ENCODE measurements at places on chromosomes 4 and X.

- DNase-seq: no peak
These were observed 147.6 kb upstream of the BMPR1B start for GRCh38 chr4:94610145-94610544.

GRCh38 chr4:151250706-151251105 is 26.3 kb upstream of the PRSS48 start:
- no peak for DNase-seq

GRCh38 chrX:106649523-106650428 is 38.0 kb downstream of the RADX start:
- no peak for DNase-seq

DNA sequence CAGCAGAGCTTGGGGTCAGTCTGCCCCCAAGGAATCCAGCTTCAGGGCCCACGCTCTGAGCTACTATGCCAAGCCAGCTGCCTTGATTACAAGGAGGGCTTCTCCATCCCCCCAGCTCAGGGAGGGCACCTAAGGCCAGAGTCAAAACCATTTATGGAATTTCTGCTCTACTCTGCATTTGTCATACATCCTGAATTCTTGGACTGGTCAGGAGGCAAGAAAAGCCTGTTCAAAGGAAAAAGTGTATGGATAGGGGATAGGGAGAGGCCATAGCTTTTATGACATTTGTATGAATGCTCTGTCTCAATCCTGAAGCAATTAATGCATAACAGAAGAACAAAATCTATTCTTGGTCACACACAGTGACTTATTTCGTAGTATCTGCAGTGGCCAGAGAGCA is 32.2 kb downstream of the EDNRA start:
- DNase-seq: no peak

GRCh38 chr4:170386971-170387370 is 297.2 kb upstream of the AADAT start:
- DNase-seq: no peak

DNA sequence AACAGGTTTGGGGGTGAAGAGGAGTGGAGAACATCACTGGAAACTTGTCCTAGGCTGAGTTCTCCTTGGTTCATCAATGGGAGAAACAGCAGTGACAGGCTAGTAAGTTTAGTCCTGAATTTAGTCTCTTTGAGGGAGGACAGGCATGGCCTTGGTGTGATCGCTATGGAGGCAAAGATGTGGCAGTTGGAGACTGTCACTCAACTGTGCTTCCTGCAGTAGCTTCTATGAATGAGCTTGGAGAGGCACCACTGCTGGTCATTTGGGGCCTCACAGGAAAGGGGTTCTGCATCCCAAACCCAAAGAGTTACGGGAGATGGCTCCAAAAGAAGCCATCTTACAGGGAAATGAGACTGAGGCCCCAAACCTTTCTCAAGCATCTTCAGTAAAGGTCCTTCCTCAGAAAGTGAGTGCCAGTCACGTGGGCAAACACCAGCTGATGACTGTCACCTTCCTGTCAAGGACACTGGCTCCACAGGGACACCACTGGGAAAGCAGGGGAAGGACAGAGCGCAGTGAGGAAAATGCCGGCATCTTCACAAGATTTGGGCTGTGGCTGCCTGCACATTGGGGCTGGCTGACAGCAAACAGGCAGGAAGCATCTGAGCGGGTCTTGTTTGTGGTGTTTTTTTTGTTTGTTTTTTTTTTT is 7.2 kb downstream of the MRFAP1 start:
- DNase-seq: no peak

DNA sequence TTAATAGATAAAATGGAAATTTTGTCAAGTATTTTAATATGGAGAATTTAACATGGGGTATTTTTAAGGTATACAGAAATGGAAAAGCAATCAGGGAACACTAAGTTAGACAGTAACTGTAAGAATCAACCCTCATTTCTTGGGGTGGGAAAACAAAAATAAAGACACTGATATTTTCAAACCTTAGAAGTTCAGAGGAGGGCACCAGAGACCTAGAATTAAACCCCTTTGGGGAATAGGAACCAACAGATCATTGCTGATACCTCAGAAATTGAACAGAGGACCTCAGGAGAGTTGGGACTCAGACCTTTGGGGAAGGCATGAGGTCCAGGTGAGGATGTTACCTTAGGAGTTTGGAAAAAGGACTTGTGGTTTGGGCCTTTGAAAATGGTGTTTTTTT is 435.6 kb downstream of the TMA16 start:
- DNase-seq: no peak

GRCh38 chrX:139823806-139824205 is 109.0 kb downstream of the ATP11C start:
- DNase-seq: no peak

DNA sequence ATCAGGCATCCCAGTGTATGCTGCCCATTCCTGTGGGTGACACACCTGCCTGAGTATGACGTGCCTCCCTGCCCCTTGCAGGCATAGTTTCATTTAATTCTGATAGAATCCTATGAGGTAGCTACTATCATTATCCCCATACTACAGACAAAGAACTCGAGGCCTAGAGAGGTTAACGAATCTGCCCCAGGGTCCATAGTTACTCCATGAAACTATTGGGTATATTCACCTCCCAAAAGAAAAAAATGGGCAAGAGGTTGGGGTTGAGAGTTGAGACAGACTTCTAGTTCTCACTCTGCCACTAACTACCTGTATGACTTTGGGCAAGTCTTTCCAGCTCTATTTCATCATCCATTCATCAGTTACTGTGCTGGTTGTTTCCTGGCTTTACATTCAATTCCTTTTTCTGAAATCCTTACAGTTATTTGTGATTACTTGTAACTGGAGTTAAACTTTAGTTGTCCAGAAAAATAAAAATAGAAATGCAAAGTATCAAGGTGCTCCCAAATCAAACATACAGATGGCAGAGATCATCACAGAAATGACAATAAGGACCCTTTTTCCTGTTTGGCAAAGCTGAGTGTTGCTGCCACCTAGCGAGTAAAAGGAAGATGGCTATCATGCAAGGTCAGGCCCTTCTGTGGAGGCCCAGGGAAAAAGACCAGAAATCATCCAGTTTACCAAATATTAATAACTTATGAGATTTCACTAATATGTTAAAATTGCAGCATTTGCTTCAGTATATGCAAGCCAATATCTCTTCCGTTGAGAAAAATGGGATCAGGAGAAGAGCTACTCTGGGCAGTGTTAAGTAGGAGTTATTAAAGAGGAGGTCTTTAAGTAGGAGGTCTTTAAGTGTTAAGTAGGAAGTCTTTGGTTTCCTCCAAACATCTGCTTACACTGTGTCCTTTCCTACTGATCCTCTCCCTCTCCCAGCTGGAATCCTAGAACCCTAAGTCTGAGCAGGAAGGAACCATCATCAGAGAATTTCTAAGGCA is 17.1 kb upstream of the MAP7D3 start:
- DNase-seq: peak; percentile 37

DNA sequence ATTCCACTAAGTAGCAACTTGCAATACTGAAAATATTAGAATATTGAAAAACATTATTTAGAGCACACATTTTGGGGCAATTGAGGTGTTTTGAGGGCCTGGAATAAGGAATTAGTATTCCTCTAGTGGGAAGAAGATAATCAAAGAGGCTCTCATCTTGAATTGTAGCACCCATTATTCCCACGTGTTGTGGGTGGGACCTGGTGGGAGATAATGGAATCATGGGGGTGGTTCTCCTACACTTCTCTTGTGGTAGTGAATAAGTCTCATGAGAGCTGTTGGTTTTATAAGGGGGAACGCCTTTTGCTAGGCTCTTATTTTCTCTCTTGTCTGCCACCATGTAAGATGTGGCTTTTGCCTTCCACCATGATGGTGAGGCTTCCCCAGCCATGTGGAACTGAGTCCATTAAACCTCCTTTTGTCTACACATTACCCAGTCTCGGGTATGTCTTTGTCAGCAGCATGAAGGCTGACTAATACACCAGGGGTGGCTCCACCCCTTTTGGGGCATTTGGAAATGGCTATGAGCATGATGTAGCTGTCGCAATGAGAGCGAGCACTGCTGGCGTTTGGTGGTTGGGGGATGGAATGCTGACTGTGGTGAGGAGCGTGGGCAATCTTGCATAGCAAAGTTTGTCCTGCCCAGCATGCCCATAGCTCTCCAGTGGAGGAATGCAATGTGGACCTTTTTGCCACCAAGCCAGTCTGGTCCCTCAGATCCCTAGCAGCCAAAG is 308.2 kb downstream of the FRMPD4 start:
- no peak for DNase-seq

- DNase-seq: no peak
These were observed 8.9 kb upstream of the RUFY3 start for GRCh38 chr4:70712604-70713452.

- no peak for DNase-seq
These were observed 55.5 kb downstream of the PJA1 start for GRCh38 chrX:69109706-69110105.

DNA sequence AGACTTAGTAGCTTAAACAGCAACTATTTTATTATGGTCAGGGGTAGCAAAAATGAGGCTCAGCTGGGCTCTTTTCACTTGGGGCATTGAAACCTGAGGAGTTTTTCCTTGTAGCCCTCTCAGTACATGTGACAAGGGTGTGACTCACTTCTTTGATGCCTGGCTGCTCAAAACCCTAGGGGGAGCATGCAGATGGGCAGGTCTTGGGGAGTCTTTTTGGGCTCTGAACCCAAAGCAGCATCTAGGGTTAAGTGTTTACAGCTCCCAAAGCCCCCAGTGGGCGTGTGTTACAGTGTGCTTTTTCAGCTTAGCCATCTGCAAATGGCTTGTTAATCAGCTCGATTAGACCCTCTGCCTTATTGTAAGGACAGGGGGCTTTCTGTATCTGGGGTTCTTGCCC is 1752.7 kb downstream of the PCDH7 start:
- no peak for DNase-seq

DNA sequence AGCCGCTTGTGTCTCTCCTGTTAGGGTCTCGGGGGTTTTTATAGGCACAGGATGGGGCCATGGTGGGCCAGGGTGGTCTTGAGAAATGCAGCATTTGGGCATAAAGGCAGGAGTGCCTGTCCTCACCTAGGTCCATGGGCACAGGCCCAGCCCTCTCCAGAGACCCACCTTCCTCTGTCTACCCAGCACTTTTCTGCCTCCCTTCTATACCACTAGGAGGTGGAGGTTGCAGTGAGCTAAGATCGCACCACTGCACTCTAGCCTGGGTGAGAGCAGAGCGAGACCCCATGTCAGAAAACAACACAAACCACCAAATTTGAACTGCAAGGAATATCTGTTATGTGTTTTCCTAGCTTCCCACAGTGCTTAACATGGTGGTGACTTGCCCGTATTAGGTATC is 38.0 kb downstream of the MOB1B start:
- no peak for DNase-seq

GRCh38 chrX:150984169-150984824 is 1.2 kb downstream of the HMGB3 start:
- no peak for DNase-seq

- DNase-seq: no peak
These were observed 15.6 kb upstream of the IBSP start for GRCh38 chr4:87783781-87784180.

DNA sequence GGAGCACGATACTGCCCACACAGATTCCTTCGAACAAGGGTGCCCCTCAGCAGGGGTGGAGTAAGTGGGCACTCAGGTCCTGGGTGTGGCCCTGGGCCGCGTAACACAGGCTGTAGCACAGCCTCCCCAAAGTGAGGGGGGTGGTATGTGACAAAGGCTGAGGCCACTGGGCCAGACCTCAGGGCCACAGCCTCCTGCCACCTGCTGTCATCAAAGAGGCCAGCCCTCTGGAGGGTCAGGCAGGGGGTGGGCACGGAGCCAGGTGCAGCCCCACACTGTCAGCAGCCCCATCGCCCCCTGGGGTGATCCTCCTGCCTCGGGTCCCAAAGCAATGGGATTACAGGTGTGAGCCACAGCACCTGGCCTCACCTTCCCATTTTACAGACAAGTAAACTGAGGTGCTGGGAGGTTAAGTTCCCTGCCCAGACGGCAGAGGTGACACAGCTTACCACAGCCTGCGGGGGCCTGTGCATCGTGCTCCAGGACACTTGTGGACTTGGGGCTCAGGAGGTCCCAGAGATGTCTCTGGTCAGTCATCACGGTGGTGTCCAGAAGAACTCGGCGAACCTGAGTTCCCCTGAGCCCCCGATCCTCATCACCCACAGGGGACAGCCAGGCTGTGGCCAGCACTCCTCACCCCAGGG is 27.5 kb upstream of the MXD4 start:
- DNase-seq: no peak

DNA sequence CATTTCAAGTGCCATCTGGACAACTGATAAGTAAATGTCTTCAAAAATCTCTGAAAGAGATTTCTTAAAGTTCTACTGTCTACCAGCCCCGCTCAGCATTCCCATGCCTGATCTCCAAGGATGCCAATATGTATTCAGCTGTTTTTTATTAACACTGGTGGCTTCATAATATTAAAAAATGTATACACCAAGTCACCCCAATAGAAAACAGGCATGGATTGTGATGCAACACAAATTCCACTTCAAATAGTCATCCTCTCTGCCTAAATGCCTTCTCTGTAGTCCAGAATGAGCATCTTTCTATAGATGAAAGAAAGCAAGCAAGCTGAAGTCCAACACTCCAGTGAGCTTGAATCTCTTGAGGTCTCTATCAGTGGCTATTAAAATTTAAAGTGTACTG is 152.2 kb upstream of the PPARGC1A start:
- no peak for DNase-seq

DNA sequence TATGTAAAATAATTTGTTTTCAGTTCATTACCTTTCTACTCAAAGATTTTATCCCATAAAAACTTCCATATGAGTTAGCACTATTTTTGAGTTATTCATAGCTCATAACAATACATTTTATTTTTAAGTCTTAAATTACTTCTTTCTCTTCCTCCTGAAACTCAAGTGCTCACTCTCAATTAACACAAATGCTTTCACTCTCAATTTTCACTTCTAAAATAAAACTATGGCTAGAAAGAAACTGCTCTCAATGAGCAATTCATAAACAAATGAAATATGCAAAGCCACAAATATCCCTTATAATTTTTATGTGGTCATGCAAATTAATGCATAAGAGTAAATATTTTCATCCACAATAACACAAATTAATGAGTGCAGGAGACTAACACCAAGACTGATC is 38.8 kb downstream of the MAML3 start:
- no peak for DNase-seq

DNA sequence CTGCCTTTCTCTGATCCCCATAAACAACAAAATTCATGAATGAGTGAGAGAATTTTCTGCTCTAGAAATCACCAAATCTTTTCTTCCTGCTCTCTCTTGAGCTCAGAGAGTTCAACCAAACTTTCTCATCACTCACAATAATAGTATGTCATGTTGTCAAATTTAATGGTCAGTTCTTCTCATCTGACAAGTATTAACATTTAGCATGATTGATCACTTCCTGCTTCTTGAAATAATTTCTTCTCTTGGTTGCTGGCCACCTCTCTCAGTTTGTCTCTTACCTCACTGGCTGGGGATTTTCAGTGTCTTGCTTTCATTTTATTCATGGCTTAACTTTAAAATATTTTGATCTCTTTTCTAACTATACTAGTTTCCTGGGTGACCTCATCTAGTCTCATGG is 25.5 kb upstream of the FGF5 start:
- DNase-seq: no peak

- no peak for DNase-seq
These were observed at the start of gene IL13RA2 for GRCh38 chrX:115017455-115017854. TSS of gene IL13RA2 (minus strand) at chrX:115017616. CDS start at chrX:115017269, 347 bp downstream.

All from hindlimb muscle (tissue), 1 donor.